ENCODE measurements at places on chromosomes 5 and 9. TPM values are rescaled to one million over a fixed set of nuclear protein-coding genes. Genes with fewer than 3 reads are reported as not detected.

- H3K4me3 ChIP-seq: no peak overlapping the region
- no peak for DNase-seq
- no peaks in the 10 kb centered on the region for H3K36me3 ChIP-seq
- H3K27ac ChIP-seq: no peak overlapping the region
These were observed 32.5 kb upstream of the RNU6ATAC start for GRCh38 chr9:134196911-134197310.

- no peak for DNase-seq
- H3K4me3 ChIP-seq: no peak overlapping the region
- no peaks in the 10 kb centered on the region for H3K27me3 ChIP-seq
- no peaks in the 10 kb centered on the region for H3K4me1 ChIP-seq
- H3K36me3 ChIP-seq: peaks cover 38% of the 10 kb centered on the region
These were observed 72.0 kb upstream of the ENTREP1 start for GRCh38 chr9:69253057-69253456.

EDIL3 gene
- total RNA-seq: 157 TPM

DNA sequence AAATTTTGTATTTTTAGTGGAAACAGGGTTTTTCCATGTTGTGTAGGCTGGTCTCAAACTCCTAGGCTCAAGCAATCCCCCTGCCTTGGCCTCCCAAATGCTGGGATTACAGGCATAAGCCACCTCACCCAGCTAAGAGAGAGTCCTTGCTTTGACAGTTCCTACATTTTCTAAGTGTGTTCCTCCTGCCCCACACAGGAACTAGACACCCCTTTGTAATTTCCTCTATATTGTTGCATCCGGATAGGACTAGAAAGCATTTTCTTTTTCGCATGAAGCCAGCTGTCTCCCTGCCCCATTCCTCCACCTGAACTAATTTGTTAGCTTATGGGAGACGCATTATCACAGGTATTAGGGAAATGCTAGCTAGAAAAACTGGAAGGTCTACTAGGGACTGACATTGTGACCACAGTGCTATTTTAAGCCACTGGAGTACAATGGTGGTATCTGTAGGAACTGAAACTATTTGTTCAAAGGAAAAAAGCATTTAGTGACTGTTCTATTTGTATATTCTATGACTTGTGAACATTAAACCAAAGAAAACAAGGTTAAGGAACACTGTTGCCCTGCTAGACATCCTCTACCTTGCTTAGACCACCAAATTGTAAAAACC, 214.1 kb downstream of the SMARCA2 start:
- no peaks in the 10 kb centered on the region for H3K36me3 ChIP-seq
- no peaks in the 10 kb centered on the region for H3K4me1 ChIP-seq
- H3K27me3 ChIP-seq: no peaks in the 10 kb centered on the region
- no peak overlapping the region for H3K4me3 ChIP-seq

- H3K4me3 ChIP-seq: no peak overlapping the region
- no peaks in the 10 kb centered on the region for H3K36me3 ChIP-seq
- H3K27me3 ChIP-seq: no peaks in the 10 kb centered on the region
- peaks cover 4% of the 10 kb centered on the region for H3K4me1 ChIP-seq
These were observed 27.8 kb upstream of the TNFSF8 start for GRCh38 chr9:114958021-114958843.

PTPN3 gene
- total RNA-seq: 20.3 TPM

- H3K27me3 ChIP-seq: no peaks in the 10 kb centered on the region
- H3K27ac ChIP-seq: no peak overlapping the region
- H3K4me3 ChIP-seq: no peak overlapping the region
- H3K4me1 ChIP-seq: no peaks in the 10 kb centered on the region
- H3K36me3 ChIP-seq: no peaks in the 10 kb centered on the region
- DNase-seq: no peak
These were observed 70.3 kb downstream of the CTSL start for GRCh38 chr9:87796196-87796595.

FBP1 gene
- total RNA-seq: 3.8 TPM

RANBP17 gene
- total RNA-seq: 8.4 TPM

CACFD1 gene
- total RNA-seq: 19.5 TPM

DNA sequence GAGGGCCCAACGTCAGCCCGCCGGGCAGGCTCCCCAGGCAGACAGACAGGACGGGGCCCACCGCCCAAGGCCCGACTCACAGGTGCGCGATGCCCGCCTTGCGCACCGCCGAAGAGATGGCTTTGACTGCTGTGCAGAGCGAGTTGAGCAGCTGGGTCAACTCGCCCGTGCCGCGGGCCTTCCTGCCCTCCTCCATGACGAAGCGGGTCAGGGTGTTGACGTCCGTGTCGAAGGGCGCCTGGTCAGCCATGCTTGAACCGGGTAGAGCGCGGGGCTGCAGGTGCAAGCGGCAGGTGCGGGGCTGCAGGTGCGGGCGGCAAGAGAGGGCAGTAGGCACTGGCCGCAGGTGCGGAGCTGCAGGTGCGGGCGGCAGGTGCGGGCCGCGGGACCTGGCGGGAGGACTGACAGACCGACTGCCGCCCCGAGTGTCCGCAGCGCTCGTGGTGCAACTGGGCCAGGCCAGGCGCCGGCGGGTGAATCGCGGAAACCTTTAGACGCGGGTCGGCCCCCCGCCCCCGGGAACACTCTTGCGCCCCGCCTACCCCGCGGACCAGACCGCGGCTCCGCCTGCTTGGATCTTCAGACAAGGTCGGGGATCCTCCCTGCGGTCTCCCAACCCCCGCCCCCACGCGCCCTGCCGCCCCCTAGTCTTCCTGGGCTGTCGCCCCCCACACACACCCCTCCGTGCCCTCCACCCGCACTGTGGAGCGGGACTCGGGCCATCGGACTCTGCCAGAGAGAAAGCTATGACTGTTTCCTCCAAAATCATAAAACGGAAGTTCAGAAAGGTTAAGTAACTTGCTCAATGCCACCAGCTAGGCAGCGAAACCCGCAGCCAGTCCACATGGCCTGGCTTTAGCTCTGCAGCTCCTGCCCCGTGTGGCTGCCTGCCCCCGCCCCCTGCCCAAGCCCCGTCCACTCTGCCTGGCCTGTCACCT, at the start of gene FBP1:
FBP1 (minus strand) TSS at position 458 of the 938 bp plus-strand sequence; CDS start at position 250, 208 bp downstream.
- no peak within 1 kb of the TSS for H3K27ac ChIP-seq
- no peaks in the 10 kb centered on the region for H3K36me3 ChIP-seq
- H3K4me1 ChIP-seq: no peaks in the 10 kb centered on the region

TTC16 gene
- 0.27 TPM for total RNA-seq

DNA sequence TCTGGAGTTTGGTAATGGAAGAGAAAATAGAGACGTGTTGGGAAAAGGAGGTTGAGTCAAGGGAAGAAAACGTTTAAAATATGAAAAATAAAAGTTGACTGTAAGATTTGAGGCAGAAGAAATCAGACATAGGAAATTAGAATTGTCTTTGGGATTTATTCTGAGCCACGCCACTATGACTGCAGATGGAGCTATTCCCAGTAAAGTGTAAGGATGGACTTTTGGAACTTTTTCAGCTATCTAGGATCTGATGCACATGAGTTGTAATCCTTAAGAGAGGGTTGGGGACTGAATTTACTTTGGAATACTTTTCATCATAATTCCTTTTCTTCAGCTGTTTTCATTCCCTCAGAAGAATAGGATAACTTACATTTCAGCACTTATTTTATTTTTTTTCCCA, 336.7 kb downstream of the FAM170A start:
- no peak overlapping the region for H3K27ac ChIP-seq
- DNase-seq: no peak
- no peaks in the 10 kb centered on the region for H3K27me3 ChIP-seq
- no peaks in the 10 kb centered on the region for H3K36me3 ChIP-seq
- no peaks in the 10 kb centered on the region for H3K4me1 ChIP-seq
- H3K4me3 ChIP-seq: no peak overlapping the region
